ENCODE measurements at places on chromosomes 1 and 21.

- no peak for DNase-seq
Measured at GRCh38 chr1:32816676-32817158, 441 bp downstream of the YARS1 start.

GRCh38 chr1:100927276-100927675 lies 31.4 kb downstream of the SLC30A7 start:
- DNase-seq, result no peak

DNA sequence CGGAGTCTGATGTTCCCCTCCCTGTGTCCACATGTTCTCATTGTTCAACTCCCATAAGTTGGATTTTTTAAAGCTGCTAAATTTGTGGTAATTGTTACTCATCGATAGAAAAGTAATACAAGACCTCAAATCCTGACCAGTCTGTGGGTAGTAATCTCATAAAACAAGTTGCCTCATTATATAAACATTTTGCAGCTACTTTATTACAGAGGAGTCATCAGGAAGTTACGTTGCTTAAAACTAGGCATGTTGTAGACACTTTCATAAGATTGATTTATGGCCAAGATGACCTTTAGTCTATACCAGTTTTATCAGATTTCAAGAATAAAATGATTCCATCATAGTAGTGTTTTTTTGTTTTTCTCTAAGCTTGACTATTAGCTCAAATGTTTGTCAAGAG lies 208.8 kb downstream of the GIPC2 start:
- no peak for DNase-seq

- DNase-seq, result no peak
Measured at GRCh38 chr1:157234705-157235273, 96.6 kb upstream of the ETV3 start.

GRCh38 chr1:202836623-202837403 lies 26.1 kb downstream of the PCAT6 start:
- no peak for DNase-seq

DNA sequence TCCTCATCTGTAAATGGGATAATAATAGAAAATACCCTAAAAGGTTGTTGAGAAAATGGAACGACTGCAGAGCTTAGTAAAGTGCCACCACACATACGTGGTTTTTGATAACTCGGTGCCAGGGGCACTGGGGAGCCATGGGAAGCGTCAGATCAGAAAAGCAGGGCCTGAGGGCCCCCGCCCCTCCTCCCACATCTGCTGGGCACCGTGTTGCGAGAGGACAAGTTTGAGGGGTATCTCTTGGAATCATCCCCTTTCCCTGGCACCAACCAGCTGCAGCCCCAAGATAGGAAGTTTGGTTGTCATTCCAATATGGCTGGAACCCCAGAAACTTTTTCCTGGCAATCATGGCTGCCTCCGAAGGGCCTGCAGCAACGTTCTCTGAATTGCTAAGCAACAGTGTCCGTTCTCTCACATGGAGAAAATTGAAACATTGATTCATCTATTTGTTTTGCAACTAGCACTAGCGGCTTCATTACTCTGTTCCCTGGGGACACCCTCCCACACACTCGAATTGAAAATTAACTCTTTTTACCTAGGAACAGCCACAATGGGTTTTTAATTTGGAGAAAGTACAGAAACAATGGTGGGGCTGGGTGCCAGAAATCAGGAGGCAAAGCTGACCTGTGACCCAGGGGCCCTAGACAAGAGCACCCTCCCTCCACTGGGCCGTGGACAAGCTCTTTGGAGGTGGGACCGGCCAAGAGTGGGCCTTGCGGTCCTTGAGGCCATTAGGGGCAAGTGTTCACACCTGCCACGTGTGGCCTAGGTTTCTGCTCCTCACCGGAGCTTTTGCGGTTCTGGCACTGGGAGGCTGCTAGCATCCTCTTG lies 190.0 kb upstream of the VAMP3 start:
- DNase-seq, result no peak

DNA sequence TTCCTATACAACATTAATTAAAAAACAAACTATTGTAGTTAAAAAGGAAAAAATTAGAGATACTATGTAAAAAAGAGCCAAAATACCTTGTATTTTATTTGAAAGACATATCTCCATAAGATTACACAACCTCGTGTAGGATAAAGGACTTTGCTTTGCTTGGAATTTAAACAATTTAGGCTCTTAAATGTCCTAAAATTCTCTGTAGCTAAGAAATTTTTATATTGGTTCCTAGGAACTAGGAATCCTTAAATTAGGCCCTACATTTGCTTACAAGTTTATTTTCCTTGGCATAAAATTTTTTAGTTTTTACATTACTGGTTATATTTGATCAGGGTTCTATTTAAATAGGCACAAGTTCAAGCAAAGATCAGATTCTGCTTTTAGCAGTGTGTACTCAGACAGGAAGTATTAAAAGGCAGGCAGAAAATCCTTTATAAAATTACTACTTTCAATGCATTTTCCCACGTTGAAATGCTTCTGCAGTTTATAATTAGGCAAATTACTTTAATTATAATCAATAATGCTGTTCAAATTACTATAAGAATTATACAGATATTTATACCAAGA lies 3.4 kb upstream of the ANGPTL3 start:
- DNase-seq, result no peak

GRCh38 chr1:9115351-9116205 lies 13.3 kb downstream of the GPR157 start:
- DNase-seq, result no peak
